Pancreas (tissue), 10 donors: ENCODE measurements at places on chromosomes 12 and 14. TPM values are rescaled to one million over a fixed set of nuclear protein-coding genes. Genes with fewer than 3 reads are reported as not detected.

DNA sequence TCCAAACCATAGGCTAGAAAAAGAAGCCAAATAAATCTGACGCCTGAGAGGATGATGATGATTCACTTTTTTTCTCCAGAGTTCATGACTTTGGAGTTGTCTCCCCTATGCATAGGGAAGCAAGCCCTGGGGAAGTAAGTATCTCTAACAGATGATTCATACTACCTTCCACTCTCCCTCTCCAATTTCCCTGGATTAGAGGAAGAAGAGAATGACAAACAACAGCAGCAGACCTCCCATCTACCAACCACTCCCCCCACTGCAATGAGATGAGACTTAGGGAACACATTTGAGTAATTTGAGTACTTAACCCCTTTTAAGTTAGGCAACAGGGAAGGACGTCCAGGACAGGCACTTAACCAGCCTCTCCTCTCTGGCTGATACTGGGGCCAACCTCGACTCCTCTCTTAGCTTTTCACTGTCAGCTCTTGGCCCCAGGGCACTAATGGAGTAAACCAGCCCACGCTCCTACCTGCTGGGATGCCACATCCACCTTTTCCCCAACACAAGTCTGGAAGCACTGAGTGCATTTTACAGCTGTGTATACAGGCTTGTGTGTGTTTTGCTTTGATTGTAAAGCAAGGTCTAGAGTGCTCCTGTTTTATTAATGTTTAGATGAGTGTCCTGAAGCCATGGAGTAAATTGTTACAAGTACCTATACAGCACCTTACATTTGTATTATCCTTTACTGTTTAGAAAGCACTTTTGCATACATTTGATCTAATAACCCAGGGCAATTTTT lies 180.7 kb downstream of the PHLDA1 start:
- DNase-seq: no peak

HOXC6 gene
- total RNA-seq: not detected

DNA sequence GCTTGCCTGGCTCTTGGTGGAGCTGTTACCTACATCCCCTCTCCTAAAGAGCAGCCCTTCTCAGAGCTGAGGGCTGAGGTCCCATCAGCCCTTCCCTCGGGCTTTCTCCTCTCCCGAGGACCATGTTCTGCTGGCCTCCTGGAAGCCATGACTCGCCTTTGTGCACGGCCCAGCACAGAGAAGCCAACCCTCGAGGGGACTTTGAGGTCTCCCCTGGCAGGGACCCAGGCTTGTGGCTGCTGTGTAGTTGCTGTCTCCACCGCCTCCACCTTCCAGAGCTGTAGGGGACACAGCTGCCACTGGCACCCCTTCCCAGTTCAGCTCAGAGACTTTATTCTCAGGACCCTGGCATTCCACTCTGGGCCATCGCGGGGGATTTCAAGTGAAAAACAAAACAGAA lies 22.9 kb upstream of the CCND2 start:
- no peak for DNase-seq

TMPRSS12 gene
- not detected for total RNA-seq

DNA sequence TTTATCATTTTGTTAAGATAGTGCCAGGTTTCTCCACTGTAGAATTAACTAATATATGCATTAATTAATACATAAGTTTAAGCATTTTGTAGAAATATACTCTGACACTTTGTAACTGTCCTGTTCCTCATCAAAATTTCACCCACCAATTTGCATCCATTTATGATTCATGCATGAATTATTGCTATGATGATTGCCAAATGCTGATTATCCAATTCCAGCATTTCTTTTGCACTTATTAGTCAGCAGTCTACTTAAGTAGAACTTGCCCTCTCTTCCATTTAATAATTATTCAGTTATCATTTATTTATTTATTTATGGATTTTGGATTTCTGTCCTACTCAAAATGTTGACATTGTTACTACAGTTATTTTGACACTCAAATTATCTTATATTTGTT lies 72.2 kb downstream of the SLC6A15 start:
- no peak for DNase-seq

HOXC12 gene
- total RNA-seq: not detected

- no peak for DNase-seq
Measured at GRCh38 chr12:65025136-65025535, 96.0 kb downstream of the WIF1 start.

DNA sequence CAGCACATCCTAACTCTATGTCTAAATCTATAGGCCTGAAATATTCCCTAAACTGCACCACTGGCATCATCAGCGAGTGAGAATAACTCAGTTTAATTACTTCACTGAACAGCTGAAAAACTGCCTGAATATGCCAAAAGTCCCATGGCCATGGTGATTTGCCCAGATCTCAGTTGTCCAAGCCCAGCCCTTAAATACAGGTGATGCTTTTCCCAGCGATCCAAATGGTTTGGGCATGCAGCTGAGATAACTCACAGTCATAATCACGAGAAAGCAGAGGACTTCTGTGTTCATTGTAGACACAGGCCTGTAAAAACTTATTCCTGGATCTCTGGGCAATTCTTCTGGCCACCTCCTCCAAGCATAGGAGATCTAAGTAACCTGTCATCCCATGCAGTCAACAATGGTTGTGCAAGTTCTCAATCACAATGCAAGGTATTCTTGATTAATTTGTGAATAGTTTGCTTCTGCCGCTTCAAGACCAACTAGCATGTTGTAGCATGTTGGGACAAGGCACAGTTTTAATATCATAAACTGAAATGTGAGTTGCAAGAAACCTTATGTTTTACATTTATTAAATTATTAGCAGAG lies 40.5 kb downstream of the DUSP6 start:
- DNase-seq: no peak

DNA sequence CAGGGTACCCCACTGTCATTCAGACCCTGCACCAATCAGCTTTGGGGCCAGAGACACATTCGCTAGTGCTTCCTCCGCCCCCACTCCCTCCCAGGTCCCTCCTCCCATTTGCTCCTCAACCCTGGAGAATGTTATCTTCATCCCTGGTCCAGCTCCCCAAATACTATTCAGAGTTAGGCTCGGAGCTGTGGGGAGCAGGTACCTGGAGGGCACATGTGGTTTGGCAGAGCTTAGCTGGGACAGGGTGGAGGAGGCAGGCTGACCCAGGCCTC lies 19.5 kb downstream of the VSX2 start:
- no peak for DNase-seq

- DNase-seq: no peak
Measured at GRCh38 chr12:3362737-3363136, 128.3 kb upstream of the PRMT8 start.

GRCh38 chr14:90487031-90487430 lies 90.2 kb downstream of the CALM1 start:
- no peak for DNase-seq

DNA sequence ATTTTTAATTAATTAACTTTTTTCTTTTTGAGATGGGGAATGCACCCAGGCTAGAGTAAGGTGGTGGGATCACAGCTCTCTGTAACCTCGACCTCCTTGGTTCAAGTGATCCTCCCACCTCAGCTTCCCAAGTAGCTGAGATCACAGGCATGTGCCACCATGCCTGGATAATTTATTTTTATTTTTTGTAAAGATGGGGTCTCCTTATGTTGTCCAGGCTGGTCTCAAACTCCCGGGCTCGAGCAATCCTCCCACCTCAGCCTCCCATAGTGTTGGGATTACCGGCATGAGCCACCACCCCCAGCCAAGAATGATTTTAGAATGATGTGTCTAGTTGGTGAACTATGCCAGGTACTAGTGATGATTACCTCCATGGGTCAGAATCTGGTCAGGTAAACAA lies 6.6 kb upstream of the LRP10 start:
- no peak for DNase-seq

DNA sequence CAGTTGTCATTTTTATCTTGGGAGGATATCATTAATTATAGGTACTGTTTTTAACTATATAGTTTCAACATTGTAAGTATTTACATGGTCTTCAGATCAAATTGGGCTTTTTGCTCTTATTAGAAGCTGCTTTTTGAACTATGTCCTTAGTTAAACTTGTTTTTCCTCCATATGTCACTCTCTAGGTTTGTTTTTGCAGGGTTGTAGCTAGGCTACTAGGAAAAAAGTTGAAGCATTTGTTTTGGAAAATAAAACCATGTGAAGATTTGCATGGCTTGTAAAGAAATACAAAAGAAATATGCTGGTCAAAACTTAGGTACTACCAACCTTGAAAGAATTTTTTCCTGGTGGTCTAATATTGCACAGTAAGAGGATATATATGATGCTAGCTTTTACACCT lies 3.4 kb downstream of the ARID2 start:
- no peak for DNase-seq

DNA sequence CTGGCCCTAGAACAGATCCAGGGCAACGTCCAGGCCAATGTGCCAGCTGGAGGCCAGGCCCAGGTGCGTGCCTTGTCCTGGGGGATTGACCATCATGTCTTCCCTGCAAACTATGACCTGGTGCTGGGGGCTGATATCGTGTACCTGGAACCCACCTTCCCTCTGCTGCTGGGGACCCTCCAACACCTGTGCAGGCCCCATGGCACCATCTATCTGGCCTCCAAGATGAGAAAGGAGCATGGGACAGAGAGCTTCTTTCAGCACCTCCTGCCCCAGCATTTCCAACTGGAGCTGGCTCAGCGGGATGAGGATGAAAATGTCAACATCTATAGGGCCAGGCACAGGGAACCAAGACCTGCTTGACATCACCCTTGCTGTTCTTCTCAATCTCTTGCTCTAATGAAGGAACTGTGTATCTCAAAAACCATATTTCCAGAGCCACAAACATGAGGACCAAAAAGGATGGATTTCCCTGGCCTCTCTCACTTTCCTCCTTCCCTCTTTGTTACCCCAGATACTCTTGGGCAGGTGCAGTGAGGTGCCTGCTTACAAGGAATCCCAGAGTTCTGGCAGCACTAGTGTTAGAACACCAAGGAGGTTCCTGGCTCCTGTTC lies 2.2 kb upstream of the TSFM start:
- no peak for DNase-seq

KRT79 gene
- total RNA-seq: not detected

DNA sequence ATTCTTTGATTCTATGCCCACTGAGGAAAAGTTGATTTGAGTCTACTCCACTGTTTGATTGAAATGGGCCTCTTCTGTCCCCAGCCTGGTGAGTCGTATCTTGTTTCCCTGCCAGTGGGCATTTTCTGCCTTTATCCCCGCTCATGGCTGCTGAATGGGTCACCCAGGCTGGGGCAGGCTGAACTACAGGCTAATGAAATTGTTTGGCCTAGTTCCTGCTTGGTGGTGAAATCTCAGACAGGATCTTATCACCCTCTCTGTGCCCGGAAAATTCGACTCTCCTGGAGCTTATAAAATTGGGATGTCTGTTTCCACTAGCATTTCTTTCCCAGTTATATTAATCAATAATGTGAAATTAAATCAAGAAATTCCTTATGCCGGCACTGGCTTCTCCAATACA lies 65.0 kb downstream of the CHST11 start:
- no peak for DNase-seq

GRCh38 chr12:111980598-111980997 lies 32.4 kb downstream of the TMEM116 start:
- no peak for DNase-seq

MUCL1 gene
- total RNA-seq: not detected

GRCh38 chr14:85607651-85608081 lies 77.7 kb downstream of the FLRT2 start:
- DNase-seq: no peak

- no peak for DNase-seq
Measured at GRCh38 chr12:52245962-52246569, 13.0 kb downstream of the KRT7 start.

DNA sequence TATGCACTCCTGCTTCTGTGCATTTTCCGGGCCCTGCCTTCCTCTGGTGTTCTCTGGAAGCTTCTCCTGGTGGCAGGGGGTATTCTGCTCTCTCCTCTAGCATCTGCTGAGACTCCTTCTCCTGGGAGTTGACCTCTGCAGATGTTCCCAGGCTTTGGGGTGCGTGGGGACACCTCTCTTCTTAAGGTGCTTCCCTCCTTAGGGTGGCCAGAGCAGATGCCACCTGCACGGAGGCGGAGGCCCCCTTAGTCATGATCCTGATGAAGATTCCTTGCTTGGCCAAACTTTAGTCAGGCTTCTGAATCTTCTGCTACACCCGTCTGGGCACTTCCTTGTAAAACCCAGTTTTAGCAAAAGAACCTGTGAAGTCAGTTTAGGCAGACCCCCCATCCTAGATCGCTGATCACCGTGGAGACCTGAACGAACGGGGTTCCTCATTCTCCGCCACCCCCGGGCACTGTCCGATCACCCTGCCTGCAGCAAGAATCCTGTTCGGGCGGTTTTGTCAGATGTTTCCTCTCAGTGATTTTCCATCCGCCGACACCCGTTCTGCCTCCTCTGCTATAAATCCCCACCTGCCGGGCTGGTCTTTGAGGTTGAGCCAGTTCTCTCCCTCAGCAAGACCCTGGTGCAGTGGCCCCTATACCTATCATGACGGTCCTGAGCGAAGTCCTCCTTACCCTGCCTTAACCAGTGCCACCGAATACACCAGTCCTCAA lies 111.9 kb downstream of the CALM1 start:
- DNase-seq: no peak

DNA sequence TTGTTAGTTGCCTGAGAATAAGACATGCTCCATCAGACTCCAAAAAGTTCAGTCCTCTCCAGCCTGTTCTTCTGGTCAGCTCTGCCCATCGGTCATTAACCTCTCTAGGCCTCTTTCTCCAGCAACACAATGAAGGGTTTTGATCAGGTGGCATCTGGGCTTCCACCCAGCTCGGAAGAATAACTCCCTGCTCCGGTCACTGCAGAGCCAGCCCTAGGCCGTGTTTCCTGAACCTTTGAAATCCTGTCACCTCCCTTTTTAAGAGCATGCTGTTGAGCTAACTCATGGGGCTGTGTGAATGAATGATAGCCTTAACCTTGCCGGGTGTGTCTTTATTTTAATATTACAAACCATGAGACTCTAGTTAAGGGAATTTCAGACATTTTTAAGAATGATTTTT lies 117.1 kb downstream of the GXYLT1 start:
- no peak for DNase-seq

GRCh38 chr12:54392485-54393206 lies 8.1 kb upstream of the ZNF385A start:
- DNase-seq: no peak

DNA sequence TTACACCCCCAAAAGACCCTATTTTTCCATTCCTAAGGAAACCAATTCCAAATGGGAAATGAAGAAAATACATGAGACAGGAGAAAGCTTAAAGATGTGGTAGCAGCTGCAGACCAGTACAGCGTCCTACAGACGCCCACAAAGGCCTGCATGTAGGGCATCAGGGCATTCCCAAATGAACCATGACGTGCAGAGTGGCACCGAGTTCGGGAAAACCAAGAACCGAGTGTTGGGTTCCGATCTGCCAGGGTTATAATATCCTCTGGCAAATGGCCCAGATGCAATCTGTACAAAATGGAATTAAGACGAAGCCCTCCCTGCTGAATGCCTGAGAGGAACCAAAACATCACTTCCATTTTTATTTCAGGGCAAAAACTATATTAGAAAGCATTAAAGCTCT lies 34.4 kb upstream of the SELPLG start:
- DNase-seq: no peak

SELPLG gene
- total RNA-seq: 0.28 TPM
